ENCODE measurements at places on chromosomes 3 and 15.

DNA sequence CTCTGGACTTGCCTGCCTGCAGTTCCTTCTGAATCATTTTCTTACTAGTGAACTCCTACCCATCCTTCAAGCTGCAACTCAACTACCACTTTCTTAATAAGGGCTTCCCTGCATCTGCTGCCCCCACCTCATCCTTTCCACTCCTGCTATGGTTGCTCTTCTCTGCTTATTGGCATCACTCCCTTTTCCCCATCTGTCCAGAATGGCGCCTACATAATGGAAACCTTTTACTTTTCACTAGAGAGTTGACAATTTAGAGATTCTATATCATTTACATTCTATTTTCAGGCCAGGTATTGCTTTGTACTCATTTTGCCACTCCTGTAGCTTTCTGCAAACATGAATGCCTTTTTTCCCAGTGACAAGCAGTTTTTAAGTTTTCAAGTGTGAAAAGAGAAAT is 1.9 kb upstream of the EPHA3 start:
- DNase-seq = no peak

- DNase-seq = no peak
Observed at GRCh38 chr3:66493458-66494099, 7.2 kb downstream of the LRIG1 start.

DNA sequence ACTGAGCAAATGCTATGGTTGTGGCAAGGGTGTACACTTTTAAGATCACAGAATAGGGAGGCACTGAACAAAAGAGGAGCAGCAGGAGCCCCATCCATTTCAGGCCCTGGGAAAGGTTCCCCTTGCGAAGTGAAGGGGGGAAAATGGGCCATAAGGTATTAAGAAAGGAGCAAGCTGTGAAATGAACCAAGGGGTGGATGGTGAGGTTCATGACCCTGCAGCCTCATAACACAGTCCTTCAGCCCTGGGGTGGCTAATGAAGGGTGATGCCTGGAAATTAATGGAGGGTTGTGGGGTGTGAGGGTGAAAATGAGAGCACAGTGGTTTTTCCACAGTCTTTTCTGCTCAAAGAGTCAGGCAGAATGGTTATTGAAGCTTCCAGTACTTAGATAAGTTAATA is 150.1 kb downstream of the PDZRN3 start:
- DNase-seq = no peak

DNA sequence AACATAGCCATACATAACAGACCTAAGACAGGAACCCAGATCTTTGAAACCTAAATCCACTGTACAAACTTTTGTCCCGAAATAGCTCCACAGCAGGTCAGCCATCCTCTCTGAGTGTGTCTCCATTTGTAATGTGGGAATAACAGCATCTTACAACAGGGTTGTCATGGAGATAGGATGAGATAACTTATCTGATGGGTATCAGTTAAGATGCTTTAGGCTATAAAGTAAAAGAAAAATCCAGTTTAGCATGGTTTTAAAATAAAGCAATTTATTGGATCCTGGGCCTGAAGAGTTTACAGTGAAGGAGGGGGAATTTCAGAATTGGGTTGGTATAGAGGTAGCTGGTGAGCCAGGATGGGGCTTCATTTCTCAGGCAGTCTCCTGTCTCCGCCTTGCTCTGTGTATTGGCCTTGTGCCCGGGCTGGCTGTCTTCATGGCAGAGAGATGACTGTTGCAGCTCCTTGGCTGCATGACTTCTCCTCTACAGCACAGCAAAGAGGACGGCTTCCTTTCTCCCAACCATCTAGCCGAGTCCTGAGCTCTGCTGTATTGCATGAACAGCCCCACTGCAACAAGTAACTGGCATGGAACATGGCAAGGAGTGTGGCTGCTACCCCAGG is 131.9 kb upstream of the PROK2 start:
- DNase-seq = no peak

DNA sequence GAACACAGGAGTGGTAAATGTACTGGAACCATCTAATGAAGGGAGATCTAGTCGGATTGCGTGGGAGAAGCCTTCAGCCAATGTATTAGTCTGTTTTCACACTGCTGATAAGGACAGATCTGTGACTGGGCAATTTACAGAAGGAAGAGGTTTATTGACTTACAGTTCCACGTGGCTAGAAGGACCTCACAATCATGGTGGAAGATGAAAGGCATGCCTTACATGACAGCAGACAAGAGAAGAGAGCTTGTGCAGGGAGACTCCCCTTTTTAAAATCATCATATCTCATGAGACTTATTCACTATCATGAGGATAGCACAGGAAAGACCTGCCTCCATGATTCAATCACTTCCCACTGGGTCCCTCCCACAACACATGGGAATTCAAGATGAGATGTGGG is 17.0 kb downstream of the HRG start:
- DNase-seq = no peak

DNA sequence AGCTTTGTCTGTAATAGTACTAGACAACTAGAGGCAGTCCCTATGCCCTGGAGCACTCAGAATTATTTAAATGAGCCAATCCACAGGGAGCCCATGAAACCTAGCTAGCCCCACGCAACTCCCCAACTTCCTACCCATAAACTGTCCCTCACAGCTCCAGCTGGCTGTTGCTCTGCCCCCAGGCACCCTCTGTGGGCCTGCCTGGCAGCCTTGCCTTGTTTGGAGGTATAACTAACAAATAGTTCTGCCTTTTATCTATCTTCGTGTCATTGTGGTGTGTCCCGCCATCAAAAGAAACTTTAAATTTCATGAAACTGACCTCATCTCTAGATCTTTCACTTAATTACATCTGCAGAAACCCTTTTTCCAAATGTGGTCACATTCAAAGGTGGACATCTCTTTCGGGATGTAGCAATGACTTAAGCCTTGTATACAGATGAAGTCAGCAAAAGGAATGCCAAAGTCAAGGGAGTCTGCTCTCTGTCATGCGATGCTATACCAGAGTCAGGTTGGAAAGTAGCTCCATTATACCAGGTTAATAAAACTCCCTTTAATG is 1.8 kb upstream of the RTP3 start:
- DNase-seq = no peak

- no peak for DNase-seq
Observed at GRCh38 chr3:141250342-141250741, 18.7 kb downstream of the PXYLP1 start.

DNA sequence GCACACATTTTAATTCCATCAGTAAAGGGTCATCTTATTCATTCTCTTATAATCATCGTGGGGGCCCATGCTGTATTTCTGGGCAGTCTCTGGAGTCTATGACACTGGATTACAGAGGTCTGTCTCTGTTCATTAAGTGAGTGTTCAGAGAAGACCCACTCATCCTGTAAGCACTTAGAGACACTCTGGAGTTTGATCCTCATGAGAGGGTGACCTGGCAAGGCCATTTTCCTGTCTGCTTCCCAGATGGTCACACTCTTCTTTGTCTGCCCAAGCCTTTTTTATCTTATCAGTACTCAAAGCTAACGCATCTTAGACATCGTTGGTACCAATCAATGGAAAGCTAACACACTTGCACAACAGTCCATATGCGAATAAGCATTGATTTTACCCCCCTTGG is 333.1 kb downstream of the RORA start:
- no peak for DNase-seq

- no peak for DNase-seq
Observed at GRCh38 chr3:134341389-134341788, 32.9 kb downstream of the AMOTL2 start.

GRCh38 chr3:123047062-123047319 is 19.4 kb upstream of the SEMA5B start:
- no peak for DNase-seq

- DNase-seq = no peak
Observed at GRCh38 chr15:77818484-77819047, 185.9 kb upstream of the LINGO1 start.

GRCh38 chr3:18656410-18656809 is 231.3 kb upstream of the SATB1 start:
- DNase-seq = no peak

DNA sequence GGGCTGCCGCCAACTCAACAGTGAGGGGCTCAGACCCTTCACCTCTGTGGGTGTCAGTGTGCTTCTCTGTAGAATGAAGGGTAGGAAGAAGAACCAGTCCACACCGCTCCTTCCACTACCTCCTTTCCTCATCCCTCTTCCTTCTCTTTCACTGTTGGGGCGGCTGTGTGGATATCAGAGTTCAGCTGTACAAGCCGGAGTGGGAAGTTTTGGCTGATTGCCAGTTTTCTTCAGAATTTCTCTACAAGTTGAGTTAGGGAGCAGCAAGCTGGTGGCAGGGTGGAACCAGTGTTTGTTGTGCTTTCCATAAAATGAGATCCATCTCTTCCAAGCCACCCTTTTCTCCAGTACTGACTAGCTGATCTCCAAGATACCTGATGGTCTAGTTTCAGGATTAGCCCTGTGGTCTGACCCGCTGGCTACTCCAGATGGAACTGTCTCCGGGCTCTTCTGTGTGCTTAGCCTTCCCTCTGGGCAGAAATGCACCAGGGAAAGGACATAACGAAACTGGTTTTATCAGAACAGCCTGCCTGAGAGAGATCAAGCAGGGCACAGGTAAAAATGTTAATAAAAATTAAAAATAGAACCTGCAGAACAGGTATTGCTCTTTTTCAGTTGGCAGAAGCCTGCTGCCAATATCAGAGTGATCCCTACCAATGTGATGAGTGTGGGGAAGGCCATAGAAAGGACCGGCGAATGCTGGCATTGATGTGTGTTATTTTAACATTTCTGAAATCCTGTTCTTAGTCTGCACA is 169.9 kb upstream of the TSC22D2 start:
- DNase-seq = no peak

- DNase-seq = no peak
Observed at GRCh38 chr3:113249111-113249510, 37.8 kb downstream of the BOC start.

DNA sequence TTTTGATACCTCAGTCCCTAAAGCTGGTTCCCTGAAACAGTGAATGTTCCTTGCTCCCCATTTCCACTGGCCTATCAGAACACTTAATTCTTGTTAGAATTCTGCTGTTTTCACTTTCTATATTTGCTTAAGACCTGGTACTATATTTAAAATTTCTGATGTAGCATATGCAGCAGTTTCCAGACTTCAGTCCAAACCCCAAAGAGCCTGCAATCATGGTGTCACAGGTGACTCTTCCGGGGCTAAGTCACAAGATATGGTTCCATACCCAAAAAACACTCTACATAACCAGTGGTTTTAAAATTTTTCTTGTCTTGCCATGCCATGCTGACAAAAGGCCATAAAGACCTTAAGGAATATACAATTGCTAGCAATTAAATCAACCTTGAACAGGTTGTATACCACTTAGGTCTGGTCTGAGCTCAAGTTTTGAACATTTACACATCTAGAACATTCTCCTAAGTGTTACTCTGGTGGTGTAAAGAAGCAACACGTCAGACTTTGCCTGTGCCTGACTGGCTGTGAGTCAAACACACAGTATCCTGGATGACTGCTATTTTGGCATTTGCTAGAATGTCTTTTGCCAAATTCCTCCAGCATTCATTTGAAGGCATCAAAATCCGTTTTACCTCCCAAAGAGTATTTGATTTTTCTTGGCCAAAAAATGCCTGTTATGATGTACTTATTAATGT is 160.0 kb downstream of the FRMD5 start:
- DNase-seq = no peak

DNA sequence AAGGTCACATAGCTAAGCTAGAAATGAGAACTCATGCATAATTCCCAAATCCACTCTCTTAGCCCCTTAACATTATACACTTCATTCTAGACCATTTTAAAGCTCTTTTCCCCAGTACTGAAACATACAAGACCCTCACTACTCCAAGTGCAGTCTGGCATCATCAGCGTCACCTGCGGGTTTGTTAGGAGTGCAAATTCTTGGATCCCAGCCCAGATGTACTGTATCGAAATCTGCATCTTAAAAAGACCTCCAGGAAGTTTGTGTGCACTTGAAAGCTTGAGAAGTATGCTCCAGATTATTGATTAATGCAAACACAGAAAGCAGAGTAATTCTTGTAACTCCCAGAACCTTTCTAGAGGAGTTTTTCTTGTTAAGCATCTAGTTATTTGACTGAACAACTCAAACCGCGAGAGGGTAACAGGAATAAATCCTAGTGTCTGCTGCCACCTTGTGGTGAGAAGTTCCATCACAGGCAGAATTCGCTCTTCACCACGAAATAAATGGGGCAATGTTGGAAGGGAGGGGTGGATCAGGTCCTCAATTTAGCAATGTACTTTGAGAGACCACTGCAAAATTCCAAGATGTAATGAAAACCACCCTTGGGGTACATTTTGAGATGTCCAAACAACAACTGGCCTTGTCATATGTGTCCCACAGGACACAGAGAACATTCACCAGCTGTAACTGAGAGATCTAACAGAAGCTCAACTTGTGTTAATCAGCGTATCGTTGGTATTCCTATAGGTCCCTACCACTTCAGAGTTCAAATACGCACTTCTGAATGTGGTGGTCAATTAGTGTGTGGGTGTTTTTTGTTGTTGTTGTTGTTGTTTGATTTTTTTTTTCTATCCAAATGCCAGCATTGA is 583 bp upstream of the C3orf49 start:
- peak; percentile 59 for DNase-seq

- DNase-seq = peak; percentile 51
Observed at GRCh38 chr3:16048435-16049318, 125.8 kb upstream of the GALNT15 start.

- no peak for DNase-seq
Observed at GRCh38 chr15:31020542-31020941, 29.1 kb upstream of the MTMR10 start.

GRCh38 chr3:109702252-109702651 is 364.9 kb upstream of the DPPA4 start:
- DNase-seq = no peak

DNA sequence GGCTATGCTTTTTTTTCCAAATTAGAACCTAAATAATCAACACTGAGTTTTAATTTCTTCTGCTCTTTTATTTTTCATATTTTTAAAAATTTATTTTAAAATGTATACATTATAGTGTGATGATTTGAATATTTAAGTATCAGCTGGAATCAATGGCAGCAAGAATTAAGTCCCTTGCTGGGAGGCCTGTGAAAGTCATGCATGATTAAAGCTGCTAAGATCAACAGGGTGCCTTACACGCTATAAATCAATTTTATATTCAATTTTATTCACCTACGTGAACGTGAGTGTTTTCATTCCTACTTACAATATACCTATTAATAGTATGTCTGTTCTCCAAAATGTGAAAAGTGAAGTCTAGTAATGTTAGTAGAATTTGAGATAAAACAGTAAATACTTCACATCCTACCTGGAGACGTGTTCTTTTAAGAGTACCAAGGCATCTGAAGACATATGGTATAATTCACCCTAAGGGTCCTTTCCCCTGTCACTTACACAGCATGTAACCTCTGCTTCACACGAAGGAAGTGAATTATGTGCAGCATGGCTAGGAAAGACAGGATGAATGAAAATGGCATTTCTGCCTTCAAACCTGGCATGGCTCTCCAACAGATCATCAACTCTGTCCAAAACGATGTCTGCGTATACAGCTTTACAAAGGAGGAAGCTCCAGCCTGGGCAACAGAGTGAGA is 640.4 kb upstream of the ROBO1 start:
- DNase-seq = no peak

GRCh38 chr3:166489826-166490225 is 652.6 kb upstream of the BCHE start:
- DNase-seq = no peak

- no peak for DNase-seq
Observed at GRCh38 chr3:54309601-54310000, 187.2 kb downstream of the CACNA2D3 start.
